ENCODE measurements at places on chromosomes 6 and 20. TPM values are rescaled to one million over a fixed set of nuclear protein-coding genes. Genes with fewer than 3 reads are reported as not detected.
A peak's percentile ranks its signal among the peaks of the same experiment; 100 is the strongest.

DNA sequence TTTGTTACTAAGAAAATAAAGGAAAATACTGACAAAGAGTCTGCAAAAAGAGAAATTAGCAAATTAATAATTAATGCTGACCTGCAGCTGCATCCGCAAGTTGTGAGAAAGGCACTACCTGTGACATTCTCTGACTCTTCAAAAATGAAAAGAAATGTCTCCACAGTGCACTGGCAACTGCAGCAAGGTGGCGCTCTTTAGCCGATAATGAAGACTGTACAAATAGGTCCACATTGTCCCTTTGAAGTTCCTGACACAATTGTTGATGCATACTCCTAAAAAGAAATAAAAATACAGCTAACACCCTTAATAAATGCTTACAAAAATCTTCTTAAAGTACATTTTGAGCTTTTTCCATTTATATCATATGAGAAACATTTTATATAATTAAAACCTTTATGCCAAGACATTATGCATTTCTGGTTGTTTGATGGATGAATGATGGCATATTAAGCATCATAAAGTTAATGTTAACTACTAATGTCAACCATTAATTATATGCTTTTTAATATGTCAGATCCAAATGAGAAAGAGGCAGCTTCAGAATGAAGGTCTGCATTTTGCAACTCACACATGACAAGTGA is 96.5 kb downstream of the MMS22L start:
- DNase-seq, result peak; percentile 87

DNA sequence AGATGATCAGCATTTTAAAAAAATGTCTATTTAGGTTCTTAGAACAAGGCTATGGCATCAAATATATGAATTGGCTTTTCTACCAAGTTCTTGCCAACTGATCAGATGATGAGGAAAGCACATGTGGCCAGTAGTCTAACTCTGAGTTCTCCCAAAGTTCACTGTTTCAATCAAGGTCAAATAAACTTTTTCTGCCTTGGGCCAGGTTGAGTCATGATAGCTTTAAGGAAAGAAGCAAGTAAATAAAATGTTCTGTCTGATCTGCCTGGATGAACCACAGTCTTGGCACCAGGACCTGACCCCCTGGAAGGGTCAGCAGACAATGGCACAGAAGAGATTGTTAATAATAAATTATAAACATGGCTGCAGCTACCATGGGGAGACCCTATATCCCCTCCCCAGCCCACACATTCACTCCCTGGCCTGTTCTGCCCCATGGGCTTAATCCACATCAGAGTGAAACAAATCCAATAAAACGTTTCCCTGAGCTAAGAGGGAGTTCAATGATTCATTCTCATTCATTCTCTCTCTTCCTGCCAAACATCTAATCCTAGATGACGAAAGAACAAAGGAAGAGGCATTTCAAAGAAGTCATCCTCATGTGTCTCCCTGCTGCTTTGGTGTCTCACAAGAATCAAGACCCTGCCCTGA is 661.6 kb downstream of the DHX35 start:
- DNase-seq, result no peak

- DNase-seq, result no peak
Measured at GRCh38 chr6:1856381-1856780, 246.7 kb downstream of the FOXC1 start.

- peak; percentile 46 for DNase-seq
Measured at GRCh38 chr20:37358366-37359150, 12.6 kb downstream of the SRC start.

- no peak for DNase-seq
Measured at GRCh38 chr20:44692932-44693480, 22.2 kb upstream of the CCN5 start.

The PI16 gene
- not detected for total RNA-seq

The SLC2A10 gene
- 8.3 TPM for total RNA-seq

The CFAP206 gene
- not detected for total RNA-seq

The IYD gene
- 57.0 TPM for total RNA-seq

The MAFB gene
- 16.6 TPM for total RNA-seq

The FOXF2 gene
- total RNA-seq, result 9.2 TPM

The SASH1 gene
- total RNA-seq, result 17.2 TPM

The IGF2R gene
- 86.0 TPM for total RNA-seq
